GM12864 (cell line): ENCODE measurements at places on chromosomes 11 and 22.

DNA sequence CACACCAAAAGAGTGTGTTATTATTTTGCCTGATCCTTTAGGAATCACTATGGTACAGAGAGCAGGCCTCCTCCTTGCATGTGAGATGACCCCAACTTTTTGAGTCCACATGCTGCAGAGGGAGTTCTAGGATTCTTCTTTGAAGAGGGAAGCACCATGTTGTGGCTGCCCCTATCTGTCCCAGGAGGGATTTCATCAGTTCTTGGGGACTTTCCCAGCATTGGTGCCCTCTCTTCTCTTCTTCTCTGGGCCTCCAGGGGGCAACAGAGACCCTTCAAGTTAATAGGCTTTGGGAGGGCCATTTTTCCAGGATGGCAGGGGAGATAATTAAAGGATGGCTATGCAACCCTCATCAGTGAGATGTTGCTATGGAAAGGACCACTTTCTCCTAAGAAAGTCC, 3.6 kb downstream of the MMP1 start:
- DNase-seq = no peak

- no peak for DNase-seq
These were observed 331.8 kb downstream of the FAT3 start for GRCh38 chr11:92556431-92556830.

DNA sequence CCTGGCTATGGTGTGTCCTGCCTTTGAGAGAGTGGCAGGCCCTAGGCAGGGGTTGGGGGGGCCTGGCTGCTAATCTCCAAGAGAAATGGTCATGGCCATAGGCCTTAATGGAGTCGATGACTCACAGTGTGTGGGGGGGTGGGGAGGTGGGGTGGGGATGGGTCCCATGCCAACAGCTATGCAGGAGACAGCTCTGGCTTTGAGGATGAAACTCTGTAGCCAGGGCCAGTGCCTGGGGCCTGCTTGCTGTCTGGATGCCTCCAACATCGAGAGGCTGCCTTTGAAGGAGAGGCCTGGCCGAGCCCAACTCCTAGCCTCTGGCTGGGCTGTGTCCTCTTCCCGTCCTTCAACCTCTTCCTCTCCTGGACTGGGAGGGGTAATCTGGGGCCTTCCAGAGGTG, 23.9 kb upstream of the TSPAN18 start:
- no peak for DNase-seq

DNA sequence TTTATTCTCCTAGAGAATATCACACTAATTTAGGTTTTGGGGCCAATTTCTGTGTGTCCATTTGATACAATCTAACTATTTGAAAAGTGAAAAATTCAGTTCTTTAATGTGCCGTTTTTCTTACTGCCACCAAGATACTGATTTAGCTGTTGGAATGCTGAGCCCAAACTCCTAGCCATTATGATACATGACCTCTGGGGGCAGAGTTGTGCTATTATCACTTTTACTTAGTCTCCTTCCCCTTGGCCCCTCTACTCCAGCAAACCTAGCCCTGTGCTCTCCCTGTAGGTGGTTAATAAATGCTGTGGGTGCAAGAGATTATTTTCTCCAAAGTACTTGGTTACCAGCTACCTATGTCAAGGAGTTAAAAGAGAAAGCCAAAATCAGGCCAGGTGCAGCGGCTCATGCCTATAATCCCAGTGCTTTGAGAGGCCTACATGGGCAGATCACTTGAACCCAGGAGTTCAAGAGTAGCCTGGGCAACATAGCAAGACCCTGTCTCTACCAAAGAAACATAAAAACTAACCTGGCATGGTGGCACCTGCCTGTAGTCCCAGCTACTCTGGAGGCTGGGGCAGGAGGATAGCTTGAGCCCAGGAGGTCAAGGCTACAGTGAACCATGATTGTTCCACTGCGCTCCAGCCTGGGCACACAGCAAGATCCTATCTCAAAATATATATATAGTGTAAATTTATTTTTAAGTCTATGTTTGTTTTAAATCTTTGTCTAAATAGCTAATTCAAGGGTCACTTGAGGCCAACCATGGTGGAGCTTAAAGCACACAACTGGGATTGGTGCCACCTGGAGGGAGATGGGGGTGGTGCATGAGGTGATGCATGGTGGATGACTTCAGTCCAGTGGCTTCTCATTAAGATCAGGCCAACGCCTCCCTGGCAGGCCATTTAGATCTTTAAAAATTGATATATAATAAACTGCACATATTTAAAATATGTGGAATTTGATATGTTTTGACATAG, 193.2 kb upstream of the PLET1 start:
- DNase-seq = peak; percentile 7

GRCh38 chr22:11042116-11042515, 4485.9 kb upstream of the OR11H1 start:
- no peak for DNase-seq

DNA sequence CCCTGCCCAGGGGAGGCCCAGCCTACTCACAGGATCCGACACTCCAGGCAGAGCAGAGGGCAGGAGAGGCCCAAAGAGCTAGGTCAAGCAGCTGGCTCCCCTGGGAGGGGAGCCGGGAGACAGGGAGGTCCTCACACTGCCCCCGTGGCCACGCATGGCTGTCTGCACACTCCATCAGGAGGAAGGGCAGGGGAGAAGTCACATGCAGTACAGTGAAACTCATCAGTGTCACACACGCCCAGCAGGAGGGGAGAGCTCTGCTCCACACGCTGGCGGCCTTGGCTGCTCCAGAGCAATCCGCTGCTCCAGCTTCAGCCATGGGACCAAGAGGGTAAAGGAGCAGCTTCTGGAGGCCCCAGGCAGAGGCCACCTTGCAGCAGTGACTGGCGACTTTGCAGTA, 14.3 kb downstream of the TCIRG1 start:
- DNase-seq = no peak

DNA sequence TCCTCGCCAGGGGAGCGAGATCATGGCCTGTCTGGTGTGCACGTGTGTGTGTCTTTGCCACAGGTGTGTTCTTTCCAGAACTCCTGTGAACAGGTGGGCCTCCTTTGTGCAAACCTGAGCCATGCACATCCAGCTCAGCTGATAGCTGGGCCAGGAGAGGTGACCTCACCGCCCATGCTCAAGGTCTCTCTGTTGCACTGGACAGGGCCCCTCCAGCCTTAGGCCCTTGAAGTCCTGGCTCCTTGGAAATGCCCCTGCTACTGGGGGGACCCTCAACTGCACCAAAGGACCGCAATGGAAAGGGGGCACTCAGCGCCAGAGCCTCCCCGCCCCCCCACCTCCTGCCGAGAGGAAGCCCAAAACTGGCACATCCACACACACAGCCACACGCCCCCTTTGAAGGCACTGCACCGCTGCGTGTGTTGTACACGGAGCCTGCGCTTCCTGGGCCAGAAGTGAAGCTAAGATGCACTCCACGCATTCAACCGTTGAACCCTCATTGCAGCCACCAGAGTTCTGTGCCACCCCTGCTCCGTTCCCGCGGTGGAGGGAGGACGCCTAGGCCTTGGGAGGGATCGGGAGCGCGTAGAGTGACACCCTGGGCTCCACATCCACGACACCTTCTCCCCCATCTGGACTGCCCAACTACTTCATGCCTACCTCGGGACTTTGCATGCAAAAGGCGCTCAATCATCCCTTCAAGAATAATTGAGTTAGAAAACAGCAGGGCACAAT, 16.4 kb upstream of the IL2RB start:
- no peak for DNase-seq

- DNase-seq = no peak
These were observed 22.9 kb upstream of the MRPL17 start for GRCh38 chr11:6705905-6706535.

DNA sequence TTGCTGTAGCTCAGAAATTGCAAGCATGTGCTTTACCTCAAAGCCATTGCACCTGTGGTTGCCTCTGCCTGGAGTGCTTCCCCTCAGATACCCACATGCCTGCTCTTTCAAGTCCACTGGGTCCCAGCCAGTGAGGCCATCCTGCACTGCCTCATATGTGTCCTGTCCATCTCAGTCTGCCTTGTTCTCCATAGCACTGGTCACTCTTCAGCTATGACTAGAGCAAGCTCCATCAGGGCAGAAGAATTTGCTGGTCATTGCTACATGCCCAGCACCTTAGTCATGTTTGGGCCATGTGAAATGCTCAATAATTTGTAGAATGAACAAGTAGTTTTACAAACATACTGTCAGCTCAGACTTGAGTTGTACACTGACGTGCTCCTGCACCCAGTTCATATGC, 64.4 kb upstream of the HORMAD2 start:
- no peak for DNase-seq

- no peak for DNase-seq
These were observed 202.8 kb downstream of the MN1 start for GRCh38 chr22:27598792-27599191.

DNA sequence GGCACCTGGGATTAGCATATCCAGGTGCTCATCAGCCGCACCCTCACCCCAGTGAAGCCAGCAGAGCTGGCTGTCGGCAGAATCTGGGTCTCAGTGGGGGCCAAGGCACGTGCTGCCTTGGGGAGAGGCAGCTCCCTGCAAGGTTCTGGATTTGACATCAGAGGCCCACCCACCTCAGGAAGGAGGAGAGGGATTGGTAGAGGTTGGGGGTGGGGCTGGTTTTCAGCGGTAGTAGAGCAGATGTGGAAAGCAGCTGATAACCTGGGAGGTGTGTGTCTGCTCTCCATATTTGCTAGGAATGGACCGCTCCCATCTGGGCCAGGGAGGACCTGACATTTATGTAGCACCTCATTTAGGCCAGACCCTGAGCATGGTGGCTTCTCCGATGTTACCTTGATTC, 147.5 kb downstream of the GRIK4 start:
- DNase-seq = no peak

GRCh38 chr11:129213261-129213660, 21.1 kb upstream of the ARHGAP32 start:
- no peak for DNase-seq
